ENCODE measurements at places on chromosomes 13 and 19.

DNA sequence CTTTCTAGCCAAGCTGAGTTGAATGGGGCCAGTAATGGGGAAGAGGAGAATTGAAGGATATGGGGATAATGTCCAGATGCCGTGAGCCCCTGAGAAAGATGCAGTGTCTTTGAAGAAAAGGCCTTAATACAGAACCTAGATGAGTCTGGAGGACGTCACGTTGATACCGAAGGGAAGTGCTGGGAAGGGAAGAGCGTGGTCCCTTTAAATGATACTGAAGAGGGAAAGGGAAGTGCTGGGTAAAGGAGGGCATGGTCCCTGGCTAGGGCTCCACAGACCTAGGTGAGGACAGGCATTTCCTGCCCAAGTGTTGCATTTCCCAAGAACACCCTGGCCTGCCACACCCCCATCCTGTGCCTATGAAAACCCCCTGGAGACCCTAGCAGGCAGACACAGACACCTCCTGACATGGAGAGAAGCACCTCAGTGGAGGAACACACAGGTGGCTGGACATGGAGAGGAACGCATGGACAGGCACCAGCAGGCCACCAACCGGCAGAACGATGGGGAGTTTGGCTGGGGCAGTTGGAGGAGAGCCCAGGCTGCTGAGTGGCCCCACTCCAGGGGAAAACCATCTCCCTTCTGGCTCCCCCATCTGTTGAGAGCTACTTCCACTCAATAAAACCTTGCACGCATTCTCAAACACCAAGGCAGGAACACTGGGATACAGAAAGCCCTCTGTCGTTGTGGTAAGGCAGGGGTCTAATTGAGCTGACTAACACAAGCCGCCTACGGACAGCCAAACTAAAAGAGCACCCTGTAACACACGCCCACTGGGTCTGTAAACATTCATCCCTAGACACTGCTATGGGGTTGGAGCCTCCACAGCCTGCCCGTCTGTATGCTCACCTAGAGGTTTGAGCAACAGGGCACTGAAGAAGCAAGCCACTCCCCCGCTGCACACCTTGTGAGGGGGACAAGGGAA, 34.9 kb upstream of the POMP start:
- no peak for DNase-seq

DNA sequence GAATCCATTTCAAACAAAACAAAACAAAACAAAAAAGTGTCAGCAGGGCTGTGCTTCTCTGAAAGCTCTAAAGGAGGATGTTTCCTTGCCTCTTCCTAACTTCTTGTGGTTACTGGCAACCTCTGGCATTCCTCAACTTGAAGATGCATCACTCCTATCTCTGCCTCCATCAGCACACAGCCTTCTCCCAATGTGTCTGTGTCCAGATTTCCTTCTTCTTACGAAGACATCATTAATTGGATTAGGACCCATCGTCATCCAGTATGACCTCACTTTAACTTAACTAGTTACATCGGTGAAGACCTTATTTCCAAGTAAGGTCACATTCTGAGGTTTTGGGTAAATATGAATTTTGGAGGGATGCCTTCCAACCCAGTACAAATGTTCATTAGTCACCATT, 33.8 kb upstream of the GTF2F2 start:
- no peak for DNase-seq

DNA sequence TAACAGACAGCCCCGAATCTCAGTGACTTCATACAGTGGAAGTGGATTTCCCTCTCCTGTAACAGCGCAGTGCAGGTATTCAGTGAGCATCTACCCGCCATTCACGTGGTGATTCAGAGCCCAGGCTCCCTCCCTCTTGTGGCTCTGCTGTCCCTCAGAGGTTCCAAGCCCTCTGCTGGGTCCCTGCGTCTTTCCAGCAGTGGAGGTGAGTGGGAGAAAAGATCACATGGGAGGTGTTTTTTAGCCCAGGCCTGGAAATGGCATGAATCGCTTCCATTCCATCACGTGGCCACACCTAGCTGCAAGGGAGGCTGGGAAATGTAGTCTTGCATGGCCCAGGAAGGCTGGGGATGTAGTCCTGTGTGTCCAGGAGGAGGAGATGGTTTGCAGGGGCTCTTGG, 61.4 kb downstream of the DPF1 start:
- DNase-seq: no peak

GRCh38 chr13:20349564-20350381, 117.7 kb upstream of the GJB6 start:
- no peak for DNase-seq

DNA sequence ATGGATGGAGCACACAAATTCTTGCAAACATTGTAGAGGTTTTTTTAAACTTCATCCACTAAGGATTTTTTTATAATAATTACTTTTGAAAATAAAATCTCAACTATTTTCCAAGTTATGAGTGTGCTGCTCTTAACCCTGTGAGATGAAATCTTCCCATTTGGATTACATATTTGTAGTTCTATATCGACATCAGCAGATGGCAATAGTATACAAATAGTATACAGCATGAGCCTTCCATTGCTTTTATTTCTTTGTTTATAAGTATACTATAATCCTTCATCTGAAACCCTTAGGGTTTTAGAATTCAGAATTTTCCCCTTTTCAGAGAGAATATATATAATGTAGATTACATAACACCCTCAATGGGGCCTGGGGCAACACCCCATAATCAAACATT, 70.5 kb downstream of the GJA3 start:
- no peak for DNase-seq

GRCh38 chr13:19993024-19993423, 34.5 kb downstream of the ZMYM2 start:
- DNase-seq: no peak
